Effector memory CD4-positive, alpha-beta T cell (primary cell): ENCODE measurements at places on chromosomes 1 and 21.

DNA sequence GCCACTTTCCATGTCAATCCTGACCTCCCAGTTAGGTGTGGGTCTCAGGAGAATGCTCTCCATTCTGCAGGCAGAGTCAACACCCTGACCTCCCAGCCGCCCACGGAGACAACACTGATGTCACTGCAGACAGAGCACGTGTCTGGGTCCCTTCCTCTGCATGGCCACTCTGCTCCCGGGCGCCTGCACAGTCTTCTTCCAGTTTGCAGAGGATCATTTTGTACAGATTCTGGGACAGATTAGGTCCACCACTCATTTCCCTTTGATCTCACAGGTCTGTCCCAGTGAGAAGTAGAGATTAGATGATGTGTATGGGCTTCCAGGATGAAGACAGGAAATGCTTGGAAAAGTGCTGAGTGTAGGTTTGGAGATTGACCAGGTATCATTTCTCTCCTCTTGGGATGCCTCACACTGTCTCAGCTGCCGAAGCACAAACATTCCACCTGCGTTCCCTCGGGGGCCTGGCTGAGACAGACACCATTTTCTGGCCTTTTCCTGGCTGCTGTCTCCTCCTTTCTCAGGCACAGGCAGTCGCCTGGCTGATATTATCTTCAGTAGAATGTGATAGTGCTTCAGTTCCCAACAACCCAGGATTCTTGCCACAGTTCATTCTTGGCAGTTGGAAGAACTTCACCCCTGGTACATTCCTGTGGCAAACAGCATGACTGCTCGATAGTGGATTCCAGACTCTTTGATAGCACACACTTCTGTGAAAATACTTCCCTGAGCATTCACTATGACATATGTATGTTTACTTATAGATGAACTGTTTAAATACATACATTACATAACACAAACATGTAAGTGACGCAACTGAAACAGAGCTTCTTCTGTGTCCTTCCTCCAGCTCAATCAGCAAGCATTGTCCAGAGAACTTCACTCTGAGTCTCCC is 7.9 kb downstream of the MYBPHL start:
- DNase-seq = no peak

- no peak for DNase-seq
These were observed 288.1 kb downstream of the DPYD start for GRCh38 chr1:97632776-97633175.

- no peak for DNase-seq
These were observed 10.4 kb upstream of the UHMK1 start for GRCh38 chr1:162487241-162487640.

DNA sequence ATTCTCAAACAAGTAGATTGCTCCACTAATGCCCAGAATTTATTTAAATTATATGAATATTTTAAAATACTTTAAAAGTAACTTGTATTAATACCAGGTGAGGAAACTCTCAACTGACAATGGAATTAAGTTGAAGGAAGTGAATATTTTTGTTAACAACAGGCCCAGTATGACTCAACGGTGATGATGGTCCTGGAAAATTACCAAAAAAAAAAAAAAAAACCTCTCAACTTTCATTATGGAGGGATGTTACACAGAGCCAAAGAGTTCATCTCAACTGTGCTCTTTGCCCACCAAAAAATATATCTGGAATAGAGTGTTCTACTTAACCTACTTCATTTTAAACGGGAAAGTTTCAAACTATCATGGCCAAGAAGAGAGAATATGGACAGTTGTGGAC is 28.3 kb downstream of the CFH start:
- no peak for DNase-seq

DNA sequence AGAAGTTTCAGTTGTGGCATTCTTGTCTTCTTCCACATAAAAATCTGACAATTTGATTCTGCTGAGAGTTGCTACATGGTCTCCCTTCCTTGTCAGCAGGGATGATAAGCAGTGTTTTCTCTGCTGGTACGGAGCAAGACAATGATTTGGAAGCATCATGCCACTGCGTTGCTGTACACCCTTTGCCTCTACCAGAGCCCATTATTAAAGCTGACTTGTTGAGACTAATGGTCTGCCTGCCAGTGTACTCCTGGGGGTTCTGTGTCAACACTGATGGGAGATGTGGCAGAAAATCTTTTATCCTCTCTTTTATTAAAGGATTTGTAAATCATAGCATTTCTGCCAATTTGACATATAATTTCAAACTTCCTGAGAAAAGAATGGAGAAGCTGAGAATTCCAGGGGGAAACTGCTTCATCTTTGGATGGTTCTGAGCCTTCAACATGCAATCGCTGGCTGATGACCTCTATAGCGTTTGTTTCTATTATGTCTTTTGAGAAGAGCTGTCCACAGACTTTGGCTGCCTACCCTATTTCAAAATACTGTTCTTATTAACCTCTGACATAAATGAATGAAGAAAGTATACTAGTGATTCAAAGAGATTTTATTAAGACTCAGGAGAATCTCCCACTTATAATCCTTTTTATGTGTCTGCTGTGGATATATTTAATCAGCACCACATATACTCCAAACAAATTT is 47.9 kb upstream of the DYNLT5 start:
- no peak for DNase-seq

- no peak for DNase-seq
These were observed 673 bp upstream of the DHCR24 start for GRCh38 chr1:54887665-54888071.

- DNase-seq = no peak
These were observed 58.3 kb downstream of the ZNF648 start for GRCh38 chr1:182003025-182003725.

- no peak for DNase-seq
These were observed 119.0 kb downstream of the HIVEP3 start for GRCh38 chr1:41799723-41800122.

- no peak for DNase-seq
These were observed 94.6 kb upstream of the C8B start for GRCh38 chr1:57060451-57060850.

DNA sequence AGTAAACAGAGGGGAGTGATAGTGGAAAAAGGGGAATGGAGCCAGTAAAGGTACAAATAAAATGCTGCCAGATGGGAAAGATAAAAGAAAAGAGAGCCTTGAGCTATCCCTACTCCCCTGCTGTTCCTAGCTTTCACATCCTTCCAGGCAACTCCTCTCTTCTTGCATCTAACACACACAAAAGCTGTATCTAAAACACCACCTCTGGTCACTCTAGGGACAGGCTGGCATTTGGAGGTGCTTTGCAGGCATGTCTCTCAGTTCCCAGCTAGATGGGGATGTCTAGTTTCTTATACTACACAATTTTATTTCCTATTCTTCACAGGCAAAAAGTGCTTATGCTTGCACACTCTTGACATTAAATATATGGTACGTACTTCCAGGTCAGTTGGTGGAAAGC is 185.1 kb upstream of the ST6GALNAC5 start:
- no peak for DNase-seq

DNA sequence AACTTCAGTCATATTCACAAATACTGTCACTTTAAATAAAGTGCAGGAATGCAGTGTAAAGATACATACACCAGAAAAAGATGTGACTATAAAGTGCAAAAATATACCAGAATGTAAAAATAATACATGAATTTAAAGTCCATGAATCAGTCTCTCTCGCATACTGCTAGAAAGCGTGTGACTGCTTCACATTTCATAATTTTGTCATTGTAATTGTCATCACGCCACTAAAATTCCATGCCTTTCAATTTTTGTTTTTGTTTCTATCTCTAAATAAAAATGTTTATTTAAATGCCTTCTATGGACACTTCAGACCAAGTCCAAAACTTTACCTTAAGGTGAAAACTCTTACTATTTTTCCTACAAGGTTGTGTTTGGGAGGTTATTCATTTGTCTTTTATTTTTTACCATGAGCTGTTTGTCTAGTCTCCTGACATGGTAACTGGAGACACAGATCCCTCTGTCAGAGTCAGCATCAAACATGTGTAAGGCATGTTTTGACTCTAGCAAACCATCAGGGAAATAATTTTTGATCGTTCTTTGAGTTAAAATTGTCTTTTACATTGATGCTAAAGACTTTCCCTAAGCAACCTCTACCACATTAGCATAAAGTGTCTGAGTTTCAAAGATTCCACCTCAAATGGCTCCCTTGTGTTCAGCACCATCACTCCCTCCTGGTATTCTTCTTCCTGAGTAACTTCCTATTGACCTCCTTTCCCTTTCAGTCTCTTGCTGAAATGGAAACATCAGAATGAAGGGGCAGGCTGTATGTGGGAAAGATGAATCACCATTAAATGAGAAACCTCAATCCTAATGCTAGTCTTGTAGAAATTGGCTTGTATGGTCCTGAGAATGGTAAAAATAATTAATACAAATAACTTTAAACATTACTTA is 14.0 kb upstream of the AIM2 start:
- DNase-seq = no peak

DNA sequence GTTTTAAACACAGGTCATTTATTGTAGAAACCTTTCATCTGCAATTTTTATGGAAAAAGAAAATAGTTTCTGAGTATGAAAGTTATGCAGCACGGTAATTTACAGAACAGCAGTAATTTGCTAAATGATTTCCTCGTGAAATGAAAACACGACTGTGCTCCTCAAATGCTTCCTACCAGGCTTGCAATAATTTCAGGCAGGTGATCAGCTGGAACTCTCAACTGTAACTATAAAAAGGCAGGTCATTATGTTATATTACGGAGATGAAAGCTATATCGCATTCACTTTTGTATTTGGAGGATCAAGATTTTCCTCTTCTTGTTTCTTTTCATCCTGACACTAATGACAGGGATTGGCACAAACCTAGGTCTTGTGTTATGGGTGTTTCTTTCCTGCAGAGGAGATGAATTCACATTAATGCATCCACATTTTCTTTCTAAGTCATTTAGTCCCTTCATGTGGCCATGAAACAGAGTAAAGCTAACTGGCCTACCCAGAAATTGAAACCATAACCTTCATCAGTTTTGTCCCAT is 57.4 kb downstream of the SAMSN1 start:
- no peak for DNase-seq

DNA sequence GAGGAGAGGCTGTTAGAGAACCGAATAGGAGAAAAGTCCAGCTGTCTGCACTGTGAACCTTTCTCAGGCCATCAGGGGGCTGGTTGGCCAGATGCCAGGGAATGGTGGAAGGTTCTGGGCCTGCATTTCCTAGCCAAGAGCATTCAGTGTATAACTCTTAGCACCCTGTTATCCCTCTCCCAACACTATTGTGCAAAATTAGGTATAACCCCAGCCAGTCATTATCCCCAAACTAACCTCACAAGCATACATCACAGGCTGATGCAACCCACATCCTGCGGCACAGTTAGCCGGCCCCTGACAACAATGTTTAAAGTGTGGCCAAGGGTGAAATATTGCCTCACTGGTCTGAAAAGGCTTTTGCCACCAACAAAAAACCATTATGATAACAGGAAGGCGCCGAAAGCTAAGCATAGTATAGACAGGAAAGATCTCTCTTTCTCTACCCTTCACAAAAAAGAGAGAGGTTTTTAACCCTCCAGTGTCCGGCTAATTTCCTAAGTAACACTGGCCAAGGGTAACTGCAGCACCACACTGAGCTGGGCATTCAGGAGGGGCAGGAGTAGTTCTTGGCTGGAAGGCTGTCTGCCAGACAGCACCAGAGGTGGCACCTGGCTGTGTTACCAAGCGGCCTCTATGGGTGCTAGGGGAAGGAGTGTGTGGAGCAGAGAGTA is 77.3 kb upstream of the BCAR3 start:
- DNase-seq = no peak

DNA sequence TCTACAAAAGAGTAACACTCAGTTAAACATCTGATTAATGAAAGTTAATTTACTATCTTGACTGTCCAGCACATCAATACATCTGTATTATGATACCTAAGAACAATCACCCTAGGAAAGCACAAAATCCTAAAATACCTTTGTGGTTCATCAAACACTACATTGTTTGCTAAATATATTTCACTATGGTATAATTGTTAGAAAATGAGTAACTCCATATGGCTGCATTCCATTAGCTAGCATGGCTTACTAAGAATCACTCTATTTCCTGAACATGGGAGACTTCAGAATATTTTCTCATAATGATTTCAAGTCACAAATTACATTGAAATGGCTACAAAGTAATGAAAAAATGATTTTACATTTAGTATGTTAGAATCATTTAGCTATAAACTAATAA is 12.5 kb downstream of the TRMT1L start:
- DNase-seq = no peak
